Activated CD4-positive, CD25-positive, alpha-beta regulatory T cell (primary cell): ENCODE measurements at places on chromosomes 16 and 17.
A peak's percentile ranks its signal among the peaks of the same experiment; 100 is the strongest.

GRCh38 chr17:7561028-7561575 is 617 bp upstream of the SENP3 start:
- DNase-seq = peak; percentile 59

GRCh38 chr17:63292421-63292820 is 153.7 kb downstream of the CYB561 start:
- no peak for DNase-seq

- DNase-seq = no peak
Observed at GRCh38 chr17:77691216-77692085, 267.1 kb upstream of the TNRC6C start.

GRCh38 chr17:42272162-42272907 is 3.9 kb downstream of the STAT5B start:
- no peak for DNase-seq

GRCh38 chr17:62565817-62566216 is 61.7 kb upstream of the MRC2 start:
- DNase-seq = no peak

DNA sequence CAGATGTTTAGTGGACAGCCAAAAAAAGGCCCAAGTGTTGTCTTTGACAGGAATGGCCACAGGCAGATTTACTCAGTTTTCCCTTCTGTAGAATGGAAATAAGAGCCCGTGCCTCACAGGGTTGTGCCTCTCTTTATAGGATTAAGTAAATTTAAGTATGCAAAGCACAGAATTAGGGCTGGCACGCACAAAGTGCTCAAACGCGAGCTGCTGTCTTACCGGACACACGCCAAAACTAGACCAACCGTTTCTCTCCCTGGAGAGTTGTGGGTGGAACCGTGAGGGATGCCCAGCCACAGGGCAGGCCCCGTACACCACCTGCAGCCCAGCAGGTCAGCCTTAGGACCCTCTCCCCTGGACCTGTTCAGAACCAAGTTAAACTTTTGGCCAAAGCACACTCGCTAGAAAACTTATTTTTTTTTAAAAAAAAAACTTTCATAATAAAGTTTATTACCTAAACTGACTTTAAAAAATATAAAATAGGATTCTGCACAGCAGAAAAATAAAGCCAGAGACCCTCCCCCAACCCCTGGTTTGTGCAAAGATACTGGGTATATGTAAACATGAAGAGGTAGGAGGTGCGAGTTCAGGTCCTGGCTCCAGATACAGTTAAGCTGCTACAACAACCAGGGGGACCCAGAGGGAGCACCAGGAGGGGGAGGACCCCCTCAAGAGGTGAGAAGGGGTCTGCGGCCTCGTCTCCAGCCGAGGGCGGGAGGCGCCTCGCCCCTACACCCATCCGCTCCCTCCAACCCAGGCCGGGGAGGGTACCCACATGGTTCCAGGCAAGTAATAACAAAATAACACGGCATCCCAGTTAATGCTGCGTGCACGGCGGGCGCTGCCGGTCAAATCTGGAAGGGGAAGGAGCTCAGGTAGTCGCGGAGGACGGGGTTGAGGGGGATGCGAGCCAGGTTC is 1.8 kb downstream of the SOCS1 start:
- DNase-seq = no peak

GRCh38 chr17:18854956-18855355 is 3.0 kb upstream of the PRPSAP2 start:
- DNase-seq = no peak

DNA sequence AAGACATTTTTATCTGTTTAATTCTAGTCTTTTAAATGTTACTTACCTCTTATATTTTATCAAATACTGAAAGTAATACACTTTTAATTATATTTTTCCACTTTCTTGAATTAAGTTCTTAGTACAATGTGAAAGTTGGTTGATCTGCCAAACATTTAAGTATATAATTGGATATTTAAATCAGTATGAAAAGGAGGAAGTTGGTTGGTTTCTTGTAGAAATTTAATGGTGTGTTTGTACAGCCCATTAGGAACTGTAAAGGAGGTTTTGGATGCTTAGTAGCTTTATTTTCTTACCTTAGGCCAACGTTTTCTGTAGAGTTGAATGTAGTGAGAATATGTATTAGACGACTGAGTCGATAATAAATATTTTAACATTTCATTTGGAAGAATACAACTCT is 5.4 kb downstream of the NFATC3 start:
- no peak for DNase-seq

- DNase-seq = no peak
Observed at GRCh38 chr16:30858111-30858495, 35.8 kb downstream of the BCL7C start.

DNA sequence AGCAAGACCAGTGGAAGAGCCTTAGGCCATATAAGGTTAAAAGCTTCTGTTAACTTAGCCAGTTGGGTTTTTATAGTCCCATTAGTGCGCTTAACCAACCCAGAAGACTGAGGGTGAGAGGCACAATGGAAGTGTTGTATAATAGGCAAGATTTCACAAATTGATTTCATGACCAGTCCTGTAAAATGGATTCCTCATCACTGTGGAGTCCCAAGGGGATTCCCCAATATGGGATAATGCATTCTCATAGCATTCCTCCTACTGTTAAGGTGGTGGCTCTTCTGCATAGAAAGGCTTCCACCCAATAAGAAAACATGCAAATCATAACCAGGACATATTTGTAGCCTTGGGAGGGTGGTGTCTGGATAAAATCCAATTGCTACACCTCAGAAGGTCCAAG is 22.1 kb upstream of the B4GALNT2 start:
- DNase-seq = no peak

DNA sequence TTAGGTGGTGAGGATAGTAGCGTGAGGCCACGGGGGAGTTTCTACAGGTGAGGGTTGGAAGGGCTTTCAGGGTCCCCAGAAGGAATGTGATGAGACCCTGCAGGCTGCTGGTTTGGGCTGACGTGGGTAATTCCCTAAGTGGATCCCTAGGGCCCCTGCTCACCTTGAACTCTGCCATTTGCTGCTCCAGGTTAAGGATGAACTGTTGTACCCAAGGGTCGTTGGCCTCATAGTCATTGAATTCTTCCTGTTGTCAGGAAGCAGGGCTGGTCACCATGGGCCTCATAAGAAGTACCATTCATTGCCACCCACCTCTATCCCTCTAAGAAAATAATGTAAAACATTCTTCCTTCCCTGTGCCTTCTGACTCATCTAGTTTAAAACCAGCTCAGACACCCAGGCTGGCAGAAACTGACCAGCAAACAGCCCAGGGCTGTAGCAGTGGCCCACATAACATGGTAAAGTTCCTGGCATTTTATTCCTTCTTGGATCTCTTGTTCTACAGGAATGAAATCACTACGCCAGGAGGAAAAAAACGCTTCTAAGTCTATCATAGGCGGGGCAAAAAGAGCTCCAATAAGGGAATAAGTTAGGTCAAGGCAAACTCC is 27.6 kb downstream of the FCSK start:
- no peak for DNase-seq

DNA sequence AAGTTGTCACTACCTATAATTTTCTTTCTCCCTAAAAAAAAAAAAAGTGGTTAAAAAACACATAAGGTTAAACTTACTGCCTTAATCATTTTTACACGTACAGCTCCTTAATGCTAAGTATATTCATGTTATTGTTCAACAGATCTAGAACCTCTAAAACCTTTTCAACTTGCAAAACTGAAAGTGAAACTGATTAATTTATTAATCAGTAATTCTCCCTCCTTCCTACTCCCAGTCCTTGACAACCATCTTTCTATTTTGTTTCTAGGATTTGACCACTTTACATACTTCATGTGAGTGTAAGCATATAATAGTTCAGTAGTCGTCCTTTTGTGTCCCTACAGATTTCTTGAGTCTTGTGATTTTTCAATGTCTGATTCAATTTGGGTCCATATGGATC is 251.4 kb upstream of the KIF2B start:
- DNase-seq = no peak

GRCh38 chr17:82173351-82174041 is 39.1 kb downstream of the CCDC57 start:
- DNase-seq = no peak

- DNase-seq = no peak
Observed at GRCh38 chr16:69523566-69524305, 42.0 kb upstream of the NFAT5 start.

GRCh38 chr17:81635973-81636504 is 873 bp downstream of the NPLOC4 start:
- DNase-seq = no peak

DNA sequence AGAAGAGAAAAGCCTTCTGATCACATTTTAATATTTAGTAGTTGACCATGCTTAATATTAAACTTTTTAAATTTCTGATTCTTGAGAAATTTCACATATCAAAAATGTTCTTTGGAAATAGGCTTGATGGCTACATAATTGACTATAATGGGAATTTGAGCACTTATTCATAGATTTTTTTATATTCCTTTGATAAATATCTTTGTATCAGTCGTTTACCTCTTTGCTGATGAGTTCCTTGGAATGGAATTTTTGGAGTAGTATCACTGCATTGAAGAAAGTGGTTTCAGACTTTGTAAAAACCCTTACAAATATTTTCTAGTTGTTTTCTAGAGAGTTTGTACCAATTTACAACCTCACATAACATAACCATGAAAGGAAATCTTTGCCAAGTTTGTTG is 14.7 kb downstream of the DNAAF1 start:
- DNase-seq = no peak

- no peak for DNase-seq
Observed at GRCh38 chr16:12236589-12236988, 260.1 kb downstream of the SNX29 start.

DNA sequence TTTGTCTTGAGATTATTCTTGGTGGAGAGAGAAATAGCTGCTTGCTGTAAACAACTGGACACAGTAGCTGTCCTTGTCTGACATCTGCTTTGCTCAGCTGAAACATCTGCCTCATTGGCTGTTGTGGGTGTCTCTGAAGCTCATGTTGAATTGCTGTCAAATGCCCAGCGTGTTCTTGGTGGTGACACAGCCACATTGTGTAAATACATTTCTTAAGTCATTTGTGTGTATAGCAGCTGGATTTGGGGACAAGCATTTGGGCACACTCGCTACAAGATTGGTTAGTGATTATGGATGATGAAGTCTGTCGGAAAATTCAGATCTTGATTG is 5.3 kb downstream of the FAM234A start:
- DNase-seq = no peak

GRCh38 chr16:48271728-48272127 is 24.4 kb upstream of the ABCC11 start:
- no peak for DNase-seq

DNA sequence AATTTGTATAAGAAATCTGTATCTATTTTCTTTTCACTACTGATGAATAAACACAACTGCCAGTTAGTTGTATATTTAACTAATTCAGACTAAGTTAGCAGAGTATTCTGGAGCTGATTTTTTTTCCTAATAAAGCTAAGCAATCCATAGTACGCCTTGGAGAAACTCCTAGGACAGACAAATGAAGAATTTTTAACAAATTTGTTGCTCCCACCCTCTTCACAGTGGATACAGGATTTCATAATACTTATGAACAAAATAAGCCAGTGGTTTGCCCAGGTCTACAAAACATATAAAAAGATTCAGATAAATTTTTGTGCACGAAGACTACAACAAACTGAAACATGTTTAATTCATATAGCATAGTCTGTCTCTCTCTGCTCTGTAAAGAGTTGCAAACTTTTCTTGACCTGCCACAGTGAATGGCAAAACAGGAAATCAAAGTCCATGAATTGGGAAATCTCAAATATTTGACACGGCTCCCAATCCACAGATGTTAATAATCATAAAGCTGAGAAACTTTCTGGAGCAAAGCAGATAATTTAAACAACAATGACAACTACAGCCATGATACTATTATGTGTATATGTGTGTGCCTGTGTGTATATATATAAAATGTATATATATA is 594 bp upstream of the ABCA6 start:
- no peak for DNase-seq

GRCh38 chr17:78725448-78726021 is 56.5 kb downstream of the CYTH1 start:
- no peak for DNase-seq

- DNase-seq = peak; percentile 50
Observed at GRCh38 chr17:80891397-80892018, 100.1 kb upstream of the CHMP6 start.

DNA sequence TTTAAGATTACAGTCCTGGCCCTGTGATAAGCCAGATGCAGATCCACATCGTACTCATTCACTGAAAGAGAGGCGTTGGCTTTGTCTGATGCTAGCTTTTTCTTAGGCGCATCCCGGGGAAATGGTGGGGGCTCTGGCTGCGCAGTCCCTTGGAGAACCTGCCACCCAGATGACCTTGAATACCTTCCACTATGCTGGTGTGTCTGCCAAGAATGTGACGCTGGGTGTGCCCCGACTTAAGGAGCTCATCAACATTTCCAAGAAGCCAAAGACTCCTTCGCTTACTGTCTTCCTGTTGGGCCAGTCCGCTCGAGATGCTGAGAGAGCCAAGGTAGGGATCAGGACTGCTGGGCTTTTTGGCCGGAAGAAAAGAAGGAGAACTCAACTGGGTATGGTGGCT is 24.0 kb downstream of the POLR2A start:
- no peak for DNase-seq

GRCh38 chr17:33292981-33293867 is at the start of gene ASIC2:
ASIC2 (minus strand) TSS chr17:33293295.
- no peak for DNase-seq

- peak; percentile 68 for DNase-seq
Observed at GRCh38 chr17:7219812-7220592, at the start of the genes ACADVL and DLG4. ACADVL (plus strand) TSS chr17:7219938; CDS start chr17:7219985, 47 bp downstream. DLG4 (minus strand) TSS chr17:7219836.

GRCh38 chr17:80339731-80340456 is 75.1 kb upstream of the ENDOV start:
- no peak for DNase-seq

DNA sequence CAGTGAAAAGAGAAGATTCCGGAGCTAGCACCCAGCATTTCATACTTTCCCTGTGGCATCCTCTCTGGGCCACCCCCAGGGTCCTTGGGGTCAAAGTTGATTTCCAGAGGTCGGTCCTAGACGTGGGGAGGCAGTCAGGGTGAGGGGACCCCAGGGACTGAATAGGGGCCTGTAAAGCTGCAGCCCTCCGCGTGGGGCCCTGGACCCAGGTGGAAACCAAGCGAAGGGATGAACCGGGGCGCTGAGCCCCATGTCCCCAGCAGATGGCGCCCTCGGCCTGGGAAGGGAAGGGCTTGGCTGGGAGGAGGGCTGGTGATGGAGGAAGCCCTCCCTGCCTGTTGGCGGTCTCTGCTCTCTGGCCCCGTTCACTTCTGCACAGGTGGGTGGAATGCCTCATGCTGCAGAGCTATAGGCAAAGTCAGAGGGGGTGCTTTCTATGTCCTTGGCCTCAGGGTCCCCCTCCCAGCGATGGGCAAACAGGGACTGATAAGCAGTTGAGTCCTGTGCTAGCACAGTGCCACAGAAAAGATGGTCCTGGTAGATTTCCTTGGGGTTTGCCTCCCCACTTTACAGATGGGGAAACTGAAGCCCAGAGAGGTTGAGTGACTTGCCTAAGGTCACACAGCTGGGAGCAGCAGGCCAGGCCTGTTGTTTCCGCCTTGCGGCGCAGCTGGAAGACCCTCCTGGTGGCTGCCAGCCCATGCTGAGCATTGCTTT is 163.4 kb upstream of the CIBAR2 start:
- DNase-seq = peak; percentile 49

- no peak for DNase-seq
Observed at GRCh38 chr17:76934561-76935320, 66.5 kb downstream of the MGAT5B start.

GRCh38 chr17:40936437-40936971 is 942 bp downstream of the KRT23 start:
- DNase-seq = no peak

GRCh38 chr16:68707340-68708152 is 29.5 kb upstream of the CDH1 start:
- DNase-seq = no peak
